ENCODE measurements at places on chromosomes 16 and 17. TPM values are rescaled to one million over a fixed set of nuclear protein-coding genes. Genes with fewer than 3 reads are reported as not detected.

The CHST5 gene
- total RNA-seq, result not detected

The CYBA gene
- total RNA-seq, result 240 TPM

The GPR139 gene
- total RNA-seq, result not detected

The ENPP7 gene
- total RNA-seq, result not detected

The TRIM25 gene
- 54.7 TPM for total RNA-seq

The NTN3 gene
- total RNA-seq, result not detected

The SCGB1C2 gene
- total RNA-seq, result not detected

The CCL16 gene
- total RNA-seq, result not detected

The SCARF1 gene
- 0.43 TPM for total RNA-seq

The ESRP2 gene
- total RNA-seq, result 0.18 TPM

The NME2 gene
- total RNA-seq, result 1,867 TPM

The WWP2 gene
- total RNA-seq, result 21.7 TPM

The PIPOX gene
- total RNA-seq, result 0.14 TPM

The IGFALS gene
- not detected for total RNA-seq

The C17orf50 gene
- total RNA-seq, result 0.12 TPM

The CMTR2 gene
- 10.7 TPM for total RNA-seq

The KRT32 gene
- not detected for total RNA-seq

The IL34 gene
- total RNA-seq, result 0.43 TPM

The TNFSF13 gene
- total RNA-seq, result 0.53 TPM

The GNAO1 gene
- 0.79 TPM for total RNA-seq

The TPSAB1 gene
- not detected for total RNA-seq

The KRT40 gene
- not detected for total RNA-seq

The C16orf92 gene
- not detected for total RNA-seq

The ALDH3A1 gene
- total RNA-seq, result 780 TPM

The ABCC6 gene
- 1.3 TPM for total RNA-seq

The KRT27 gene
- total RNA-seq, result not detected

The PLXDC1 gene
- total RNA-seq, result 0.28 TPM

The PITPNC1 gene
- 23.1 TPM for total RNA-seq

The ZG16 gene
- not detected for total RNA-seq

The LRRC36 gene
- total RNA-seq, result 0.08 TPM

The KRTAP16-1 gene
- total RNA-seq, result not detected

The GPRC5C gene
- 65.0 TPM for total RNA-seq

The CLEC18A gene
- 0.08 TPM for total RNA-seq

The ATAD5 gene
- 3.9 TPM for total RNA-seq

The FBXW10 gene
- total RNA-seq, result 1.1 TPM

The NHLRC4 gene
- 0.18 TPM for total RNA-seq

The NR1D1 gene
- total RNA-seq, result 10.6 TPM

The ACACA gene
- total RNA-seq, result 45.8 TPM

The NAGS gene
- total RNA-seq, result 1.4 TPM

The MAF gene
- 0.46 TPM for total RNA-seq
